ENCODE measurements at places on chromosomes 12 and 14.

DNA sequence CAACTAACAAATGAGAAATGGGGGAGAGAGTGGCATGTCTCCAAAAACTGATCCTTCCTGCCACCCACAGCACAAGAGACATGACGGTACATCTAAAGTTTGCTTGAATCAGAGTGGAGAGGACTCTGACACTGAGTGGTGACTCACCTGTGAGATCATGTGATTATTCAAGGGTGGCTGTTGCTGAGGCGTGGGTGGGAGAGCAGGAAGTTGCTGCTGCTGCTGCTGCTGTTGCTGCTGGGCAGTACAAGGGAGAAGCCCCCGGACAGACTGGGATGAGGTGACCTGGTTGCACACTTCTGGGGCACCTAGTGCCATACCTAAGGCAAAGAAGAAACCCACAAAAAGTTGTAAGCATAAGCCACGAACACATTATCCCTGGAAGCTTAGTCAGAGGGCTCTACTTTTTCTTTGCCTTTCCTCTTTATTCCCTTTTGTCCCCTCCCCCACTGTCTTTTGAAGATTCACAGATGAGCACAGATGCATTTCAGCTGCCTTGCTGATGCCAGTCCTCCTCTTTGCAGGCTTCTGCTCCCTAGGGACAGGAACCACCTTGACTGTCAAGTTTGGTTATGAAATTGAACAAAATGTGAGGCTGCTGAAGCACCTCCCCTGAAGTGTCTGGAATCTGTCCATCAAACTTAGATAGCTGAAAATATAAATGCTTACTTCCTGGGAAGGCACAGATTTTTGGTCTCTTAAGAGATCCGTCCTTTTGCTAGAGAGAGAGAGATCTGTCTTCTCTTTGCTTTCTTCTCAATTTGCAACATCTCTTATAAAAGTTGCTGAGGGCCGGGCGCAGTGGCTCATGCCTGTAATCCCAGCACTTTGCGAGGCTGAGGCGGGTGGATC, 29.4 kb upstream of the STAC3 start:
- DNase-seq = peak; percentile 44

GRCh38 chr12:25155022-25155576, 39.9 kb downstream of the DNAI7 start:
- DNase-seq = no peak

- DNase-seq = no peak
Observed at GRCh38 chr14:54121466-54122027, 164.9 kb upstream of the BMP4 start.

GRCh38 chr12:110638796-110639195, 24.9 kb downstream of the TCTN1 start:
- DNase-seq = no peak

DNA sequence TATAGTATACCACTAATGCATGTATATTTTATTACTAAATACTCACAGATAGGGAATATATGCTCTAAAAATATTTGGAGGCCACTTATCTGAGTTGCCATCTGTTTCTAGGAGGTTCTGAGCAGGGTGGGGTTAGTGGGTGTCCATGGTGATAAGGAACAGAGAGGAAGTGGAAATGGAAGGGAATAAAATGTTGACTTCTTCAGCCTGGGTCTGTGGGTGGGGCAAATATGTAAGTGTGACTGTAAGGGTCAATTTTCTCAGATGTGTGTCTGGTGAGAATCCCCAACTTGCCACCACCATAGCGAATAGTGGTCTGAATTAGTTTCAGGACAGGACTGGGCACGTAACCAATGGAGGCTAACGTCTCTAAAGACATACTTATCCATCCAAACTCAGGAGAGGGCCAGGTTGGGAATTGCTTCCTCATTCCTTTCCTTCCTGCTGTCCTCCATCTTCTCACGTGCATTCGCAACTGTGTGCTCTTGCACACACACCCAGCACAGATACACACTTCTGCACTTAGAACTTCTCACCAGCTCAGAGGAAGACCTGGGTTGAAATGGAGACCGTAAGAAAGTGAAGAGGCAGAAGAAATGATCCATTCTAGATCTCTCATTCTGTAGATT, 54.2 kb upstream of the GZMB start:
- DNase-seq = no peak

DNA sequence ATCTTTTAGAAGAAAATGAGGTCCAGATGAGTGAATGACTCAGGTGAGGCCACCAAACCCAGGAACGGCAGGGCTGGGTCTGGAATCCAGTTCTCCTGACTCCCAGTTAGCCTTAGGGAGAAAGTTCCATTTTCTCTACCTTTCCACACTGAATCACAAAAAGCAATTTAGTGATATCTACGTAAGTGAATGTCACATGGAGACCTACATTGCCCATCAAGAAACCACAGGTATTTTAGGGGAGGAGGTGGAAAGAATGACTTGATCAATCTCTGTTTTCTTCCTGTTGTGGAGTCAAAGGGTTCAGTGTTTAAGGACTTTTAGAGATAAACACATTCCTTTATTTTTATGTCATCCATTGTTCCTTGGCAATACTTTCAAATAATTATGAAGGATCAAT, 106.9 kb upstream of the PTPRB start:
- DNase-seq = no peak

DNA sequence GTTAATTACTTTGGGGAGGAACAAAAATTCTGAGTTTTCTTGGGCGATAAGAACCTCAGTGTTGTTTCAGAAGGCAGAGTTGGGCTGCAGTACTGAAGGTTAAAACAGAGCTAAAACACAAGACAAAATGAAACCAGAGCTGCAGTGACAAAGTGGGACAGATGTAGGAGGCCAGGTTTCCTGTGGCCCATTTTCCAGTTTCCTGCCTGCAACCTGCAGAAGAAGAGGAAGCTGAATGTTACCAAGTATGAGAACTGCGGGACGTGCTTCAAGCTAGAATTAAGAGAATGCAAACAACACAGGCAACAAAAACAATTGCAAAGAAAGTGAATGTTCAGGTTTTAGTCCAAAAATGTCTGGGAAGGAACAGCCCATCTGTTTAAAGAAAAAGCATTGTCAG, 17.8 kb downstream of the ELK3 start:
- no peak for DNase-seq

DNA sequence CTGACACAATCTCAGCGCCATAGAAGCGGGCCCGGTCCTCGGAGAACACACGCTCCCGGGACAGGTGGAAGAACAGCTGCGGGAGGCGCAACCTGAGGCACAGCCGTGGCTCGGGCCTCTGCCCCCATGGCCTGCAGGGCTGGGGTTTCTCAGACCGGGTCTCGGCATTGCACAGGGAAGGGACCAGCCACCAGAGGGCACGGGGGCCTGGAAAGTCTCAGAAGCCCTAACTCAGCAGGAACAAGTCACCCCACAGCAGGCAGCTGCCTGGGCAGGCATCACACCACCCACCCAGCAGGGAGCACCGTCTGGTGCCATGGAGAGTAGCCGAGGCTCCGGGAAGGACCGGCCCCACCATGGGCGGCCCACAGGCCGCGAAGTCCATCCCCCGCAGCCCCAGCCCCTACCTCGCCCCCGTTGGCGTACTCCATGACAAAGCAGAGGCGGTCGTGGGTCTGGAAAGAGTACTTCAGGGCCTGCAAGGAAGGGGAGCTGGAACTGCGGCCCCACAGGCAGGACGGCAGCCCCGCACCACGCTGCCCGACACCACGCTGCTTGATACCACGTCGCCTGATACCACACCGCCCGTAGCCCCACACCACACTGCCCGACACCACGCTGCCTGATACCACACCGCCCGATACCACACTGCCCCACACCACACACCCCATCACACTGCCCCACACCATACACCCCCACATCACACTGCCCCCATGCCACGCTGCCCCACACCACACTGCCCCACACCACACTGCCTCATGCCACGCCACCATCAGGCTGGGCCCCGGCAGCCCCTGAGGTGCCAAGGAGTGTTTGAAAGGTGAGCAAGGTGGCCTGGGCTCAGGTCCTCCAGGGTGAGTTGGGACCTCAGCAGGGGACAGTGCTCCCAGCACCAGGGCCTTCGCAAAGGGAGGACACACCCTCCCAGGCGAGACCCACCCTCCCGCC, 20.8 kb downstream of the SIVA1 start:
- no peak for DNase-seq

- DNase-seq = no peak
Observed at GRCh38 chr12:23236066-23236780, 611.3 kb downstream of the ETNK1 start.
